ENCODE measurements at places on chromosomes 16 and 17.

GRCh38 chr17:58402047-58402446 is 15.3 kb downstream of the RNF43 start:
- no peak for DNase-seq

DNA sequence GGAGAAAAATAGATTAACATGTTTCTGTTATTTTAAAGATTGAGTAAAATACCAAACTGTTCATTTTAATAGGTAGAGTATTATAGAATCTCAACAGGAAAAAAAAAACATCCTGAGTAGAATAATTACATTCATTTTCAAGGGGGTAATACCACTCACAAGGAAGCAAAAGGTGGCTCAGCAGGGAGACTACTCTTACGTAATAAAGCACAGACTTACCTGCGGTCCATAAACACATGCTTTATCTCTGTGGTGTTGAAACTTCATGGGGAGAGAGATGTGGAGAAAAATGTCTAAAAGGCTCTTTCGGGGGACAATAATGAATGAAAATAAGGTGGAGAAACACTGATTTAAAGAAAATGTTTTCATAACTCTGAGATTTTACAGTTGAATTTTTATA is 171.7 kb downstream of the MRTFB start:
- no peak for DNase-seq

DNA sequence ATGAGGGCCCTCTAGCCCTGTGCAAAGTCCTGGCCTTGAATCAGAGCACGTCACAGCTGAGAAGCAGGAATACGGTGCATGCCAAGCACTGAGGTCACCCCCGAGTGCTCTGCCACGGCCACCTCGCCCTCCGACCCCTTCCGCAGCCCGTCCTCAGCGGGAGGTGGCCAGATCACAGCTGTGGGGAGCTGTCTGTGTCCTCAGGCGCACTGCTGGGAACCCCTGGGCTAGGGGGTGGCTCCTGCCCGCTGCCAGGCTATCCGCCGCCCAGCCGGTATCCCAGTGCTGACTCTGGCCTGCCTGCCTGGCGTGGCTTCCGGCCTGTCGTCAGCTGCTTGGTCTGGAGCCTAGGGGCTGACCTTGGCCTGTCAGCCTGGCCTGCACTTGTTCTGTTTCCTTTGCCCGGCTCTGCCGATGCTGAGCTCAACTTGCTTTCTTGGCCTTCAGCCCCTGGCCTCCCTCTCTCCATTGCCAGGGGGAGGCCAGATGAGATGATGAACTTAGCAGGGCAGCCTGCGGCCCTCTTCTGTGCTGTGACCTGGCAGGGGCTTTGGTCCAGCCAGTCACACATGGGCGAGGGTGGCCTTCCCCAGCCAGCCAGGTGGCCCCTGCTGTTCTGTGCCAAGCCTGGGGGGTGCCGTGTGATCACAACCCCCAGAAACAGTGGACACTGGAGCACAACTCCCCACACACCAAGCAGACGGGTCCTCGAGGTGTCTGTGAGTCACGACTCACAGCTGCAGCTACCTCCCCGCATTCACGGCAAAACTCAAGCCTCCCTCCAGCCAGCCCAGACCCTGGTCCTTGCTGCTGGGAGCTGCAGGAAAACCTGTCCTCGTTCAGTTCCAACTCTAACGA is 77.3 kb downstream of the ZDHHC7 start:
- DNase-seq = no peak

- no peak for DNase-seq
Measured at GRCh38 chr17:45221081-45222013, at the start of gene FMNL1. TSS of gene FMNL1 (plus strand) at chr17:45221885. CDS start at chr17:45222125, 240 bp downstream.

- peak; percentile 92 for DNase-seq
Measured at GRCh38 chr17:43599835-43600234, 53.7 kb upstream of the ETV4 start.

DNA sequence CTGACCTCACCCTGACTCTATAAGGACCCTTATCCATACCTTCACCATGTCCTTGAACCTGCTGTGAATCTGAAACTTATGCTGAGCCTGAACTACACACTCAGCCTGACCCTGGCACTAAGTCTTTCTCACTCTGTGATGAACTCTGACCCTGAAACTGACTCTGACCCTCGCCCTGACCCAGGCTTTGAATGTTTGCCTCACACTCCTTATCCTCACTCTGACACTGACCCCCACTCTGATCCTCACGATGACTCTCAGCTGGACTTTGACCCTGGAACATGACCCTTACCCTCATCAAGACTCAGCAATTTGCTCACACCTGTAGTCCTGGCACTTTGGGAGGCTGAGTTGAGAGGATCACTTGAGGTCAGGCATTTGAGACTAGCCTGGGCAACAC is 4.4 kb downstream of the AHSP start:
- DNase-seq = no peak

DNA sequence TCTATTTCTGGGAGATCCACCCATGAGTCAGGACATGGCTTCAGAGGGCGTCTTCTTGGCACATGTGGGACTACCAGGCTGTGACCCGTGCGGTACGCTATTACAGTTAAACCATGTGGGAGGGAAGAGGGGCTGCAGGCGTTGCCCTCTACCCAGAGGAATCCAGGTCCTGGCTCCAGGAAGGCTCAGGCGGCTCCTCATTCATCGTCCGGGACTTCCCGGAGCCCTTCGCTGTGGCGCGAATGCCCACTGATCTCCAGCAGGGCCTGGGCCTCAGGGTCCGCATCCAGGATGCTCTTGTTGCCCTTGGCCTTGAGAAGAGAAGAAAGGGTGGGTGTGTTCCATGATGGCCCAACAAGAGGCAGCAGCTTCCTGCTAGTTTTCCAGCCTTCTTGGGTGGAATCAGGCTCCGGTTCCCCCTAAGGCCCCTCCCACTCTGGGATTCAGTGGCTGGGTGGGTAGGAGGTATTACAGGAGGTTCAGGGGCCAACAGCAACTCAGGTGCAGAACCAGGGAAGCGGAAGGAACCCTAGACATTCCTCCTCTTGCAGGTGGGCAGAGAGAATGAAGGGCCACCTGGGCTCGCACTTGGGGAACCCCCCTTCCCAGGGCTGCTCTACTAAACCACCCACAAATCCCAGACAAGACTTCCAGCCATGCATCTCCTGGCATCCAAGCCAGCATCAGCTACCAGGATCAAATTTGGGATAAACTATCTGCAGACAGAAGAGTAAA is 24.6 kb downstream of the MEAK7 start:
- DNase-seq = no peak

- DNase-seq = no peak
Measured at GRCh38 chr16:73217654-73218053, 169.7 kb upstream of the ZFHX3 start.

DNA sequence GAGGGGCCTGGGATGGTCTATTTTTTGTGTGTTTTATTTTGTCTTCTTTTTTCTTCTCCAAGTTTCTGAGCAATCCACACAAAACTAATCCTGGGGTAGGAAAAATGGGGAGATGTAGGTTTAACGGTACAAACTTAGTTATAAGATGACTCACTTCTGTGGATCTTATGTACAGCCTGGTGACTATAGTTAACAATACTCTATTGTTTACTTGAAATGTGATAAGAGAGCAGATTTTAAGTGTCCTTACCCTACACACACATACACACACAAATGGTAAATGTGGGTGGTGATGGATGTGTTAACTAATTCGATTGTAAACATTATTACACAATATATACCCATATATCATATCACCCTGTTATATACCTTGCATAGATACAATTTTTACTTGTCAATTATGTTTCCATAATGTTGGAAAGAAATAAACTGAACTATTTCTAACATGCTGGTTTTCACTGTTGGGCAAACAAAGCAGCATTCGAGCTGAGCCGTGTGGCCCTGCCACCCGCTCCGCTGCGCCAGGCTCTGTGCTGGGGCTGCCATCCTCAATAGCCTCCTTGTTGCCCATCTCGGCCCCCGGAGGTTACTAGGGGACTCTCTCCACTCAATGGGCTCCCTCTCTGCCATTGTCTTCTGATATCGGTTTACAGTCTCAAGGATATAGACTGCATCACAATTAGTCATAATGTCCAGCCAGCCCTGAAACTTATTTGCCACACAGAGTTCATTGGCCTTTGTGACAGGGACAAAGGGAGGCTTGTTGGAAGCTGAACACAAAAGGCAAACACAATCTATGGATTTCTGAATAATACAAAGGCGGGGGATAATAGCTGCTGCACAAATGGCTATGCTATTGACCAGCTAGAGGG is 380.3 kb upstream of the MAF start:
- no peak for DNase-seq

DNA sequence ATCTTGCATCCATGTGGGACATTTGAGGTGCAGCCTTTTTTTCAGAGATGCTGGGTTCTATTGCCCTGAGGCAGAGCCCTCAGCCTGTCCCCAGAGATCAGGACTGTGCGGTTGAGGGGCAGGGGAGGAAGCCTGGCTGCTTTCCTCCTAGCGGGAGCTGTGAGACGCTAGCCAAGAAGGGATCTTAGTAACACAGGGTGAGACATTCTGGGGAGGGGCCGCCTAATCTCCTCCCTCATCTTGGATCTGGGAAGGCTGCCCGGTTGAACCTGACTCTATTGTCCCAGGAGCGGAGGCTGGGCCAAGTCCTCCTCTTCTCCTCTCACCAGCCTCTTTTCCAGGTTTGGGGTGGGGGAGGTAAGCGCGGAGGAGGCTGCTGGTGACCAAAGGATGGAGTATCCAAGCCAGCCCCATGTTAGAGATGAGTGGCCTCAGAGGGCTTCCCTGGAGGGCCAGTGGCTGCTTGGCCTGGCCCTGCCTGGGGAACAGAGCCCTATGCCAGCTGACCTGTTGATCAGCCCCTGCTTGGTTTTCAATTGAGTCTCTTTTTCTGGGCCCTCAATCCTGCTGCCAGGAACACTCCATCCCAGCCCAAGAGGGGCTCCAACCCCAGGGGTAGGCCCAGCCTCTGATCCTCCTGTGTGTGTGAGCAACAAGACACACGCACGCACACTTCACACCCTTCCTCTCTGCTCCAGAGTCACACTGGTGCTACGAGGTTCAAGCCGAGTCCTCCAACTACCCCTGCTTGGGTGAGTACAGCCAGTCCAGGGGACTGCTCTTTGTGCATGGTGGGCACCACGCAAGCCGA is 5.0 kb downstream of the CA4 start:
- peak; percentile 66 for DNase-seq

DNA sequence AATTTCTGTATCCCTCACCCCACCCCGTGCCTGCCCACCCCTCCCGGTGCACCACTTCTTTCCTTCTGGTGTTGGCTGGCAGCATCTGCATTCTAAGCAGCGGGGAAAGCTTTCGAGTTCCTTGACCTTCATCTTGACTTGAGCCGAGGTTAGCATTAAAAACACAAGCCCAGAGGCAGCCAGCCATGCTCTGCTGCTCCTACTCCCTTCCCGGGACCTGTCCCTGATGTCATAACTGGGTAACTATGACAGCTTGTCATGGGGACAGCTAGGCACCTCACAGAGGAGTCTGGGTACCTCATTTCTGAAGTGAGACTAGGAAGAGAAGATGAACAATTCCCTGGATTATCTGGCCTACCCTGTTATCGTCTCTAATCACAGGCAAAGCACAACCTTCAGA is at the start of gene CFAP97D1:
Gene CFAP97D1 (plus strand): TSS at position 301 of the 400 bp plus-strand sequence. CDS start 28 bp downstream, at position 329.
- DNase-seq = no peak

GRCh38 chr17:8359769-8360168 is 16.7 kb downstream of the KRABD2 start:
- DNase-seq = peak; percentile 89

DNA sequence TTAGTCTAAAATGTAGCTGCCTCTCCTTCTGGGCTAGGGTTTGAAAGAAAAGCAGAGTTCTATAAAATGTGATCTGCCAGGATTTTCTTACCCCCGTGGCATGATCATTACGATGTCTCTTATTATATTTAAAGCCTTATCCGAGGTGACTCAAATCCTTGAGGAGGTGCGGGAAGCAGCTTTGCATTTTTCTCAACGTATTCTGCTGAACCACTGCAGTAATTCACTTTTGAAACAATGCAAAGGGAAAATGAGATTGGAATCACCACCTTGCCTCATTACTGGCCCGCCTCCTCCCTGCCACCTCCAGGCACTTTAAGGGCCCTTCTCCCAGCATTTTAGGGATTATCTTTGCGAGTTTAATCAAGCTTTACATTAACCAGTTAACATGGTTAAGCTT is 9.7 kb upstream of the NOG start:
- DNase-seq = no peak

- peak; percentile 14 for DNase-seq
Measured at GRCh38 chr16:66740010-66740409, 11.4 kb downstream of the DYNC1LI2 start.

- peak; percentile 74 for DNase-seq
Measured at GRCh38 chr17:81561494-81561885, 9.3 kb upstream of the FAAP100 start.

- DNase-seq = no peak
Measured at GRCh38 chr16:24936151-24936550, 79.0 kb downstream of the ARHGAP17 start.

DNA sequence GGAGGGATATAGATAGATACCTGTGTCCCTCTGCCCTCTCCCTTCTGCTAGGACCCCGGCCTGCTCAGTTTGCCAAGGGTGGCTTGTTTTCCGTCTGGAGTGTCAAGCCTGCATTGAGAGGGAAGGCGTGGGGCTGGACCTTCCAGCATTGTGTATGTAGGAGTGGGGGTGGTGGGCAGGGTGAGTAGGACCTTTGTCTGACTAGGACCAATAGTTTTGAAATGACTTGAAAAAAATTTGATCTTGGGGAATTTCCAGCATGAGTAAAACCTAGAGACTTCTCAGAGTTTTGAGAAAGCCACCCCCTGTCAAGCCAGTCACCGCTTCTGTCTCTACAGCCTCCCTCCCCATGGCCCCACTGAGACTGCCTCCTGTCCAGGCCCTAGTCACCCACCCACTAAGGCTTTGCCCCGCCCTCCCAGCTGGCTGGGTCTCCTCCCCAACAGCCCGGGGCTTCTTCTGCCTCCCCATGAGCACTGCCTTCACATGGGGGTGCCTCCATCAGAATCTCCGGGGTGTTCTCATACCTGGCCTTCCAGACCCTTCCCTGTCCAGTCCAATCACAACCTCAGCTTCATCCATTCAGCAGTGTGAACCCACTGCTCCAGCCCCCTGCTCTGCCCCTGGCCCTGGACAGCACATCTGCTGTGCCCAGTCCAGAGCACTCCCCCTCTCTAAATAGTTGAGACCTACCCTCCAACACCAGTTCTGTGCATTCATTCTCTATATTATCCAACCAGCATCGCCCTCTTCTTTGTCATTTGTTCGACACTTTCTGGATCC is 207.0 kb downstream of the MSI2 start:
- no peak for DNase-seq

GRCh38 chr16:50501251-50501650 is 46.9 kb upstream of the NKD1 start:
- no peak for DNase-seq

- DNase-seq = no peak
Measured at GRCh38 chr17:68349157-68349556, 57.9 kb downstream of the ARSG start.

DNA sequence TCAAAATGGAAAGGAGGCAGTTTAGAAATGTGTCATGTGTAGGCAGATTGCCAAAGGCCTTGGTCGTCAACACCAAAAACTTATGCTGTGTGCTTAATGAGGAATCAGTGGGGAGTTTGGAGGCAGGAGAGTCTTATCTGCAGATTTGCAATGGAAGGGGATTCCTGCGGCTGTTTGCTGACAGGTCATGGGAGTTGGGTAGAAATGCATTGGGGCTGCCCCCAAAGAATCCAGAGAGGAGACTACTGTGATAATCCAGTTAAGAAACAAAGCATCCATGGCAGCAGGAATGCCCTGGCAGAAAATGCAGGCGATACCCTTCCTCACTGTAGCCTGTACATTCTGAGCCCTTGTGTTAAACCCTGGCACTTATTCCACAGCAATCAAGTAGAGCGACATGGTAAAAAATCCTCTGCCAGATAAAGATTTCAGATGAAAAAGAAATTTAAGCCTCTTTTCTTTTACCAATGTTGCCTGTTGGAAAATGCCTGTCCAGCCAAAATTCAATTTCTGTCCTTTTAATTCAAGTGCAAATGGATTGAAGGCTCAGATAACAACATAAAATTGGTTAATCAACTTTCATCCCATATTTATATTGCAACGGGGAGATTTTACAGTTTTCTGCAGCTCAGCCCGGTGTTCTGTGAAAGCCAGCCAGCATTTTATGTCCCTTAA is 491.0 kb upstream of the CDH5 start:
- no peak for DNase-seq

Measured in foreskin fibroblast (primary cell).